ENCODE measurements at places on chromosomes 13 and 19. TPM values are rescaled to one million over a fixed set of nuclear protein-coding genes. Genes with fewer than 3 reads are reported as not detected.
A peak's percentile ranks its signal among the peaks of the same experiment; 100 is the strongest.

The ADGRE1 gene
- total RNA-seq: 0.16 TPM

The NFIX gene
- total RNA-seq: 9.4 TPM

The GADD45GIP1 gene
- total RNA-seq: 84.3 TPM

The LHB gene
- total RNA-seq: 0.34 TPM

The HPN gene
- not detected for total RNA-seq

DNA sequence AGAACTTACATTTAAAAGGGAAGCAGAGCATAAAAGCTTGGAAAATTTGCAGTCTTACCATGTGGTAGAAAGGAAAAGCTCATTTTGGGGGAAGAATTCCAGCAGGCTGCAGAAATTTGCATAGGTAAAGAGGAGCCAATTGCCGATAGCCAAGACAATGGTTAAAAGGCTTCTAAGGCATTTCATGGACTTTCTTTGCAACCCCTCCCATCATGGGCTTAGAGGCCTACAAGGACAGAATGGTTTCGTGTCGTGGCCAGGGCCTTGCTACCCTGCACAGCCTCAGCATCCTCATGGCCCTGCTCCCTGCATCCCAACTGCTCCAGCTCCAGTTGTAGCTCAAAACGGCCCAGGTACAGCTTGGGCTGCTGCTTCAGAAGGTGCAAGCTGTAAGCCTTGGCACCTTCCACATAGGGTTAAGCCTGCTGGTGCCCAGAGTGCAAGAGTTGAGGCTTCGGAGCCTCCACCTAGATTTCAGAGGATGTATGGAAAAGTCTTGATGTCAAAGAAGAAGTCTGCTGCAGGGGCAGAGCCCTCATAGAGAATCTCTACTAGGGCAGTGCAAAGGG lies 420.3 kb downstream of the PCDH17 start:
- DNase-seq: no peak
- no peaks in the 10 kb centered on the region for H3K36me3 ChIP-seq
- no peaks in the 10 kb centered on the region for H3K27me3 ChIP-seq
- H3K4me3 ChIP-seq: no peak overlapping the region
- H3K4me1 ChIP-seq: no peaks in the 10 kb centered on the region

DNA sequence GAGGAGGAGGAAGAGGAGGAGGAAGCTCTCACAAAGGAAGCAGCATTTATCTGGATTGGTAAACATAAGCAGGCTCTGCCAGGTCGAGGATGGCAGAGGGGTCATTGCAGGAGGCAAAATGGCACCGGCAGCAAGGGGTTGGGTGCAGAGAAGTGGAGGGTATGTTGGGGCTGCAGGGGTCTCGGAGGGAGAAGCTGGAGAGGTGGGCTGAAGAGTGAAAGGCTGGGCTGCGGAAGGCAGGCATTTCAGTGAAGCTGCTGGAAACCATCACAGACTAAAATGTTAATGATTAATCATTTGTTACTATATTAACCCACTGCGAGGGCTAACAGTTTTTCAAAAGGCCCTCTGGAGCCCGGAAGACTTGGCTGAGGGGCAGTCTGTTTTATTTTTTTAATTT lies 24.6 kb downstream of the TPT1 start:
- H3K4me1 ChIP-seq: no peaks in the 10 kb centered on the region
- H3K27me3 ChIP-seq: no peaks in the 10 kb centered on the region
- H3K27ac ChIP-seq: no peak overlapping the region
- no peaks in the 10 kb centered on the region for H3K36me3 ChIP-seq
- H3K4me3 ChIP-seq: no peak overlapping the region

- peak; percentile 15 for DNase-seq
- H3K4me3 ChIP-seq: no peak overlapping the region
- no peaks in the 10 kb centered on the region for H3K27me3 ChIP-seq
- peaks cover 64% of the 10 kb centered on the region for H3K36me3 ChIP-seq
- no peaks in the 10 kb centered on the region for H3K4me1 ChIP-seq
Measured at GRCh38 chr19:19053508-19054314, 10.1 kb upstream of the SLC25A42 start.

GRCh38 chr13:52947921-52948373 lies 80.7 kb upstream of the OLFM4 start:
- no peaks in the 10 kb centered on the region for H3K27me3 ChIP-seq
- no peak for DNase-seq
- H3K4me1 ChIP-seq: no peaks in the 10 kb centered on the region
- no peak overlapping the region for H3K27ac ChIP-seq
- no peak overlapping the region for H3K4me3 ChIP-seq

DNA sequence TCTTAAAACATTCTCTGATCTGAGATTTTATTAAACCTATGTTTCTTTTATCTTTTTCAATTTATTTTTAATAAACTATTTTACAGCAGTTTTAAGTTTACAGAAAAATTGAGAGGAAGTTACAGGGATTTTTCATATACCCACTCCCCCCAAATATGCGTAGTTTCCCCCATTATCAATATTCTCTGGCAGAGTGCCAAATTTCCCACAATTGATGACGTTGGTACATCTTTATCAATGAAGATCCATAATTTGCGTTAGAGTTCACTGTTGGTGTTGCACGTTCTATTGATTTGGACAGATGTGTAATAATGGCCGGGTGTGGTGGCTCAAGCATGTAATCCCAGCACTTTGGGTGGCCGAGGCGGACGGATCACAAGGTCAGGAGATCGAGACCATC lies 1063.0 kb upstream of the ATXN8OS start:
- DNase-seq: no peak
- H3K36me3 ChIP-seq: no peaks in the 10 kb centered on the region
- no peaks in the 10 kb centered on the region for H3K27me3 ChIP-seq
- H3K27ac ChIP-seq: no peak overlapping the region

- no peaks in the 10 kb centered on the region for H3K36me3 ChIP-seq
- H3K27me3 ChIP-seq: no peaks in the 10 kb centered on the region
- no peak overlapping the region for H3K4me3 ChIP-seq
- H3K27ac ChIP-seq: no peak overlapping the region
- no peak for DNase-seq
Measured at GRCh38 chr13:49400755-49401659, 42.9 kb downstream of the CAB39L start.

Measured in SJSA1 (cell line).